ENCODE measurements at places on chromosomes 12 and 14. TPM values are rescaled to one million over a fixed set of nuclear protein-coding genes. Genes with fewer than 3 reads are reported as not detected.

ADCY4 gene
- total RNA-seq, result 0.70 TPM

DNA sequence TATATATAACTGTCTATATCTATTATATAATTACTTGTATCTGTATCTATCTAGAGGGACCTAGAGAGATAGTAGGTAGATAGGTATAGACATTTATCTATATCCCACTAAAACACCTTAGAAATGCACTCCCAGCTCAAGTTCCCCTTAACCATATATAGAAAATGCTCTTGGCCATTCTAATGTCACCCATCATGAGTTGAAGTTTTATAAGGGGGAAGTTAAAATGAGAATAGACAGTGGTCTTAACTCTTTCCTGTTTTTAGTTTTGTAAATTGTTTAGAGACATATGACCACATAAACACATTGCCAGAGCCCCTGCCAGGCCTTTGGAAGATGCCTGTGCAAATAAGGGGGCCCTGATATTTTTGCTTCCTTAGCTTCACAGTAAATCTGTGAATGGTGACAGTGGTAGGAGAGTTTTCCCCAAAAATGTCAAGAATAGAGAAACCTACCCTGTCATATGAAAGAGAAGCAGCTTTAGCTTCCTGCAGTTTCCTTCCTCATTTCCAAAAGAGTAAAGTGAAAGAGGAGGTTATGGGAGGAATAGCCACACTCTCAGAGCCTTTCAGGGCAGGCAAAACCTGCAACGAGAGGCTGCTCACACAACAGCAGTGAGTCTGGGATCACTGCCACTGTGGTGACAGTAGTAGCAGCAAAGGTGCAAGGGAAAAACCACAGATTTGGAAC is 45.5 kb downstream of the MGST1 start:
- H3K27me3 ChIP-seq, result no peaks in the 10 kb centered on the region
- H3K4me1 ChIP-seq, result no peaks in the 10 kb centered on the region
- no peak overlapping the region for H3K4me3 ChIP-seq
- no peak overlapping the region for H3K27ac ChIP-seq
- H3K36me3 ChIP-seq, result no peaks in the 10 kb centered on the region

DNA sequence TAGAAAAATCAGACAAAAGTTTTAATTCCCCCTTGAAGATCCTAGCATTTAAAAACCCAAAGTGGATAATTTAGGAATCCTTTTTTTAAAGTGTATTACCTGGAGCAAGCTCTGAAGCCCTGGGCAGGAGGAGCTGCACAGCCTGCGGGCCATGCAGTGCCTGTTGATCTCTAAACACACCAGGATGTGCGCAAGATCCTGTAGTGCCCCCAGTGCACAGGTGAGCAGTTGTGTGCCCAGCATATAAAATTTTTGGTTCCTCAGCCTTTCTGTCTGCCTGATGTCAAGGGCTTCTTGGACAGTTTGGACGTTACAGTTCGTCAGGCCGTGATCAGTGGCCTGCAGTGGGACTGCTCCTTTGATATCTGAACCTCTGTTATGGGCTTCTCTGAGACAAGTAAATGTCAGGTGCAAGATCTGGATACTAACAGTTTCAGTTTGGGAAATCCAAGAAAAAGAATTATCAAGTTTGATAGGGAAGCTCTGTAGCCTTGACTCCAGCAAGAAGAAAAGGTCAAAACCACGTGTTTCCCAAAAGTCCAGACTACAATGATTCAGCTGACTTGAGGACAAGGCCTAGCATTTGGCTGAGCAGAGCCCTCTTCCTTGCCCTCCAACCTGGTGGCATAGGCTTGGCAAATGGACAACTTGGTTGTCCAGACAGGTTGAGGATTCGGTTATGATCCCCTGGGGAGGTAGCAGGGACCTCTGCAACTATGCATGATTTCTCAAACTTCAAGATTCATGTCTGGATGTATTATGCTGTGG is 1.0 kb downstream of the ATXN7L3B start:
- peak overlapping the region; percentile 90 for H3K4me3 ChIP-seq
- DNase-seq, result peak; percentile 22
- H3K27ac ChIP-seq, result peak overlapping the region; percentile 96
- no peaks in the 10 kb centered on the region for H3K27me3 ChIP-seq

GRCh38 chr14:69682621-69683263 is 71.3 kb downstream of the SUSD6 start:
- H3K36me3 ChIP-seq, result peaks cover 32% of the 10 kb centered on the region
- DNase-seq, result no peak
- no peaks in the 10 kb centered on the region for H3K27me3 ChIP-seq
- peak overlapping the region; percentile 32 for H3K4me3 ChIP-seq
- peaks cover 64% of the 10 kb centered on the region for H3K4me1 ChIP-seq

GRCh38 chr14:99604766-99605298 is 825 bp upstream of the CCDC85C start:
- H3K4me3 ChIP-seq, result peak overlapping the region; percentile 86
- H3K36me3 ChIP-seq, result no peaks in the 10 kb centered on the region
- peaks cover 21% of the 10 kb centered on the region for H3K4me1 ChIP-seq
- peak; percentile 43 for DNase-seq
- peak overlapping the region; percentile 76 for H3K27ac ChIP-seq
- peaks cover 6% of the 10 kb centered on the region for H3K27me3 ChIP-seq

DNA sequence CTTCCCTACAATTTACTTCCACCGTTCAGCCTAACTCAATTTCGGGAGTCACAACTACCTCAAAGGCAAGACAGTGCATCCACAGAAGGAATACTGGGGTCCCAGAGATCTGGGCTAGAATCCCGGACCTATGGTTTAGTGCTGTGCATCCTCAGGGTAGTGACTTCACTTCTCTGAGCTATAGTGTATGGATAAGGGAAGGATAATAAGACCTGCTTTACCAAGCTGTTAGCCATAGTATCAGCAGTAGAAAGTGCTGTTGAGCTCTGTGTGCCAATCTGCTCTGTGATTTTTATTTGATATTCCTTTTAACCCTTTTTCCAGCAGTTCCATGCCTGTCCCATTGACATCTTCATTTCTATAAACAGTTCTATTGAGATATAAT is 1044.3 kb downstream of the BCL11B start:
- no peak for DNase-seq
- H3K27me3 ChIP-seq, result no peaks in the 10 kb centered on the region
- peaks cover 19% of the 10 kb centered on the region for H3K36me3 ChIP-seq
- H3K4me1 ChIP-seq, result peaks cover 71% of the 10 kb centered on the region
- H3K27ac ChIP-seq, result peak overlapping the region; percentile 86

PLD4 gene
- total RNA-seq, result not detected

GRCh38 chr12:93039062-93039461 is 110.0 kb upstream of the EEA1 start:
- no peaks in the 10 kb centered on the region for H3K4me1 ChIP-seq
- no peak overlapping the region for H3K27ac ChIP-seq
- no peak overlapping the region for H3K4me3 ChIP-seq
- no peak for DNase-seq
- H3K36me3 ChIP-seq, result no peaks in the 10 kb centered on the region
- peaks cover under 1% of the 10 kb centered on the region for H3K27me3 ChIP-seq

INHBC gene
- not detected for total RNA-seq

ACOT6 gene
- not detected for total RNA-seq

TOMM20L gene
- total RNA-seq, result not detected

PAH gene
- not detected for total RNA-seq

GLIPR1L1 gene
- not detected for total RNA-seq

DNA sequence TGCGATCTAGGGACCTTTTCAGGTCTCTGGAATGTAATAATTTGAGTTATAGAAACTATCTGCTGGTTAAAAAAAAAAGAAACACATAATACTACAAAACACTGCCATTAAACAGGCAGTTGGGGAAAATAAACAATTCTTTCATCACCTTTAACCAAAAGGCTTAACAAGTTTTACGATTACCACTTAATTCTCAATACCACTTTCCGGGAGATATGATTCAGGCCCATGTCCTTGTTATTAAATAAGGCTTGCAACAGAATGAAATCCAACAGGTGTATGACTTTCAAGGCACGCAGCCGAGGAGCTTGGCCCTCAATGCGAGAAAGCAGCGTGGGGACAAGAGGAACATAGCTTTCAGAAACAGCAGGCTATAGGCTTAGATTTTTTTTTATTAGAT is 5.6 kb upstream of the GLRX5 start:
- peaks cover 62% of the 10 kb centered on the region for H3K4me1 ChIP-seq
- no peaks in the 10 kb centered on the region for H3K27me3 ChIP-seq
- H3K4me3 ChIP-seq, result no peak overlapping the region
- DNase-seq, result no peak
- peaks cover 33% of the 10 kb centered on the region for H3K36me3 ChIP-seq

OR6C2 gene
- not detected for total RNA-seq

- no peak overlapping the region for H3K4me3 ChIP-seq
- H3K36me3 ChIP-seq, result peaks cover 28% of the 10 kb centered on the region
- H3K27me3 ChIP-seq, result no peaks in the 10 kb centered on the region
- peaks cover 11% of the 10 kb centered on the region for H3K4me1 ChIP-seq
Observed at GRCh38 chr12:93707836-93708235, 30.7 kb downstream of the CRADD start.

GRCh38 chr12:108575199-108575912 is 13.0 kb downstream of the ISCU start:
- H3K27me3 ChIP-seq, result no peaks in the 10 kb centered on the region
- H3K4me1 ChIP-seq, result peaks cover 49% of the 10 kb centered on the region
- no peak overlapping the region for H3K4me3 ChIP-seq
- peaks cover 10% of the 10 kb centered on the region for H3K36me3 ChIP-seq

- DNase-seq, result no peak
- H3K4me3 ChIP-seq, result no peak overlapping the region
- no peak overlapping the region for H3K27ac ChIP-seq
- H3K4me1 ChIP-seq, result no peaks in the 10 kb centered on the region
Observed at GRCh38 chr12:95724767-95725166, 65.8 kb downstream of the NTN4 start.

MIP gene
- total RNA-seq, result not detected

RNASE3 gene
- not detected for total RNA-seq

- DNase-seq, result no peak
- H3K36me3 ChIP-seq, result no peaks in the 10 kb centered on the region
- H3K27me3 ChIP-seq, result peaks cover 2% of the 10 kb centered on the region
- H3K27ac ChIP-seq, result no peak overlapping the region
Observed at GRCh38 chr14:103545219-103545914, 16.4 kb downstream of the TRMT61A start.

GRCh38 chr14:57617510-57617909 is 123.9 kb upstream of the CCDC198 start:
- no peaks in the 10 kb centered on the region for H3K4me1 ChIP-seq
- DNase-seq, result no peak
- no peaks in the 10 kb centered on the region for H3K36me3 ChIP-seq

GRCh38 chr12:47849261-47849660 is 29.6 kb upstream of the HDAC7 start:
- DNase-seq, result no peak
- H3K36me3 ChIP-seq, result peaks cover 60% of the 10 kb centered on the region
- no peaks in the 10 kb centered on the region for H3K27me3 ChIP-seq
- H3K4me1 ChIP-seq, result peaks cover 13% of the 10 kb centered on the region

- H3K27ac ChIP-seq, result no peak overlapping the region
- H3K36me3 ChIP-seq, result no peaks in the 10 kb centered on the region
- no peaks in the 10 kb centered on the region for H3K4me1 ChIP-seq
- peaks cover 4% of the 10 kb centered on the region for H3K27me3 ChIP-seq
Observed at GRCh38 chr12:9214534-9214933, 6.3 kb upstream of the PZP start.

DNA sequence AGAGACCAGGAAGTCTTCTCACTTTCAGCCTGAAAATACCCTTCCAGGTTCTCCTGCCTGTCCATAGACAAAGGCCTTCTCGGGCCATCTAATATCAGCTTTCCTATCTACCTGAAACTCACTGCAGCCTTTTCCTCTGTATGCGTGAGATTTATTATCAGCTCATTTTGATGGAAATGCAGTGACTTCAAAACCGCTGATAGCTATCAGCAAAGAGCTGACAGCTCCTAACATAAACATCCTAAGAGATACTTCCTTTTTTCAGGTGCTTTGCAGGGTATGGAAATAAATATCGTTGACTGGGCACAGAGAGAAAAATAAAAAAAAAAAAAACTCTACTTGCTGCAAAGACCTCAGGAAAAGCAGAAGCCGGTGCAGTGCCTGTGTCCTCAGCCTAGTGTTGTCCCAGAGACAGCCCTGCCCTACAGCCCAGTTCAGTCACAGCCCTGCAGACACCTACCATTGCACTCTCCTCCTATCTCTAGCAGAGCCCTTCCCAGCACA is 215.0 kb upstream of the EGLN3 start:
- H3K4me3 ChIP-seq, result no peak overlapping the region
- DNase-seq, result no peak
- no peaks in the 10 kb centered on the region for H3K4me1 ChIP-seq

JDP2 gene
- 2.1 TPM for total RNA-seq

GRCh38 chr12:31117203-31118011 is 43.7 kb downstream of the DDX11 start:
- H3K4me1 ChIP-seq, result peaks cover 3% of the 10 kb centered on the region
- no peak overlapping the region for H3K27ac ChIP-seq
- DNase-seq, result peak; percentile 77
- peaks cover 36% of the 10 kb centered on the region for H3K27me3 ChIP-seq
- peak overlapping the region; percentile 73 for H3K4me3 ChIP-seq
- H3K36me3 ChIP-seq, result no peaks in the 10 kb centered on the region

KERA gene
- total RNA-seq, result not detected

DNA sequence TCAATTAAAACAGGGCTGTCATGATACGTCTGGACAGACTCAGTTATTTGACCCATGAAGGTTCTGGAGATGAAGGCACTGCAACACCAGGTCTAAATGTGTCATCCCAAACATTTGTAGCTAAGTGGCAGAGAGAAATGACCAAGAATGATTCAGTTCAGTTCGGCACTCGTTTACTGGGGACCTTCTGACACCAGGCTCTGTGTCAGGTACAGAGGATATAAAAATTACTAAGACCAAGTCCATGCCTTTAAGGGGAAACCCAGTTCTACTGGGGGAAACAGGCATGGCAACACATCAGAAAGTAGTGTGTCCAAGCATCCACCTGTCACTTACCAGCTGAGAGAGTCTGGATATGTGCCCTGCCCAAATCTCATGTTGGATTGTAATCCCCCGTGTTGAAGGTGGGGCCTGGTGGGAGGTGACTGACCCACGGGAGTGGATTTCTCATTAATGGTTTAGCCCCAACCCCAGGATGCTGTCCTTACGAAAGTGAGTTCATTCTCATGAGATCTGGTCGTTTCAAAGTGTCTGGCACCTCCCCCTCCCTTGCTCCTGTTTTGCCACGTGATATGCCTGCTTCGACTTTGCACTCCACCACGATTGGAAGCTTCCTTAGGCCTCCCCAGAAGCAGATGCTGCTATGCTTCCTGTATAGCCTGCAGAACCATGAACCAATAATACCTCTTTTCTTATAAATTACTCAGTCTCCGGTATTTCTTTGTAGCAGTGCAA is 41.9 kb upstream of the BCL2L14 start:
- DNase-seq, result no peak
- peaks cover 32% of the 10 kb centered on the region for H3K4me1 ChIP-seq
- peaks cover 12% of the 10 kb centered on the region for H3K36me3 ChIP-seq
- no peak overlapping the region for H3K4me3 ChIP-seq
- H3K27ac ChIP-seq, result no peak overlapping the region
- H3K27me3 ChIP-seq, result no peaks in the 10 kb centered on the region

TSPAN19 gene
- total RNA-seq, result not detected

GRCh38 chr14:33229269-33229929 is 290.7 kb downstream of the NPAS3 start:
- no peak overlapping the region for H3K27ac ChIP-seq
- H3K4me3 ChIP-seq, result no peak overlapping the region
- H3K27me3 ChIP-seq, result no peaks in the 10 kb centered on the region
- no peak for DNase-seq
- no peaks in the 10 kb centered on the region for H3K4me1 ChIP-seq

All from activated naive CD8-positive, alpha-beta T cell treated with anti-CD3 and anti-CD28 coated beads for 36 hours (primary cell).